Left ventricle myocardium inferior (tissue), 1 donor: ENCODE measurements at places on chromosomes 3 and 15. TPM values are rescaled to one million over a fixed set of nuclear protein-coding genes. Genes with fewer than 3 reads are reported as not detected.

The GOLGA6L4 gene
- total RNA-seq = 1.1 TPM

The MCTP2 gene
- 1.0 TPM for total RNA-seq

The LRRC2 gene
- 114 TPM for total RNA-seq

The PP2D1 gene
- total RNA-seq = not detected

The SHC4 gene
- 3.3 TPM for total RNA-seq

The CLRN1 gene
- total RNA-seq = not detected

The NUSAP1 gene
- total RNA-seq = 2.6 TPM

The LMAN1L gene
- 8.1 TPM for total RNA-seq

The CNTN4 gene
- 1.2 TPM for total RNA-seq

The TP63 gene
- total RNA-seq = 0.14 TPM

The DAPK2 gene
- 39.0 TPM for total RNA-seq

The SLC12A1 gene
- not detected for total RNA-seq
